Mesenchymal stem cell (in vitro differentiated cells and primary cell): ENCODE measurements at places on chromosomes 7 and 10.

DNA sequence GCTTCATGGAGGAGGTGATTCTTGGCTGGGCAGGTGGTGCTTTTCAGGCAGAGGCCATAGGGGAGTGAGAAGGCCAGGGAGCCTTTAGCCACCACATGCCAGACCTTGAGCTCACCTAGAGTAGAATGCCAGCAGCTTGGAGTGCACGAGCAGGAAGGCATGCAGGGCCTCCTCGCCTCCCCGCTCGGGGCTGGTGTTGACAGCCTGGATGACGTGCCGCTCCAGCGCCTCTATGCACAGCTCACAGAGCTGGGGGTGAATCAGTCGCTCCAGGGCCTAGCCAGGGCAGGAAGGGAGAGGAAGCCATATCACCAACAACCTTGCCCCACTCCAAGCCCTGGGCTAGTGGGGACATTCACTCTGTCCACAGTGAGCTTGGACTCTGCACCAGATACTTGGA, 15.7 kb downstream of the HPS1 start:
- no peak for DNase-seq

GRCh38 chr7:106812027-106812643, 52.9 kb upstream of the PIK3CG start:
- no peak for DNase-seq

DNA sequence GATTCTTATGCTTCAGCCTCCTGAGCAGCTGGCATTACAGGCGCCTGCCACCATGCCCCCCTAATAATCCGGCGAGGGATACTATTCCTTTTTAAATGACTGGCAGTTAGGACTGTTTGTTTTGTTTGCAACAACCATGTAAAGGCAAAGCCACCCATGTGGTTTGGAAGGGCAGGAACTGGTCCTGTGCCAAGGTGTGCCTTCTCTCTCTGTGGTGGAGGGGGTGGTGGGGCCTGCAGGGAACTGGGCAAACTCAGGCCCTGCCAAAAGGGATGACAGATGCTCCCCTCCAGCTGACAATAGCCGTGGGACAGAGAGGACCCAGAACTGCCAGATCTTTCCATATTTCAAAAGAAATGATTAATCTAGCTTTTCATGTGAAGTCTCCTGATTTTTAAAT, 23.5 kb upstream of the WAPL start:
- DNase-seq: no peak

DNA sequence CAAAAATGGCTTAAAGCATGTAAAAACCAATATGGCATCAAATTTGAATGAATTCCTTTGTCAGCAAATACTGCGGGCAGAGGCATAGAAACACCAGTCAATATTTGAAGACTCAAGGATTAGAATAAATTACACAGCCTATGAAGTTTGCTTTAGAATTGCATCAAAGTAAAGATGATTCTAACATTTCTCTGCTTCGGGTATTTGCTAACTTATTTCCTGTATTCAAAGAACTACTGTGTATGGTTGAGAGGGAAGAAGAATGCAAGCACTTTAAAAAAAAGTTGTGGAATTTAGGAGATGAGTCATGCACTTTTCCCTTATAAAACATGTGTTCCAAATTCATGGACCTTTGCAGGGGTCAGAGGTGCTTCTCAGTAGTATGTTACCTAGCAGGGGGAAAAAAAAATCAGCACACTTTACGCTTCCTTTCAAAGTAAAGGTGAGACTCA, 90.1 kb downstream of the PIP4K2A start:
- DNase-seq: peak; percentile 75

DNA sequence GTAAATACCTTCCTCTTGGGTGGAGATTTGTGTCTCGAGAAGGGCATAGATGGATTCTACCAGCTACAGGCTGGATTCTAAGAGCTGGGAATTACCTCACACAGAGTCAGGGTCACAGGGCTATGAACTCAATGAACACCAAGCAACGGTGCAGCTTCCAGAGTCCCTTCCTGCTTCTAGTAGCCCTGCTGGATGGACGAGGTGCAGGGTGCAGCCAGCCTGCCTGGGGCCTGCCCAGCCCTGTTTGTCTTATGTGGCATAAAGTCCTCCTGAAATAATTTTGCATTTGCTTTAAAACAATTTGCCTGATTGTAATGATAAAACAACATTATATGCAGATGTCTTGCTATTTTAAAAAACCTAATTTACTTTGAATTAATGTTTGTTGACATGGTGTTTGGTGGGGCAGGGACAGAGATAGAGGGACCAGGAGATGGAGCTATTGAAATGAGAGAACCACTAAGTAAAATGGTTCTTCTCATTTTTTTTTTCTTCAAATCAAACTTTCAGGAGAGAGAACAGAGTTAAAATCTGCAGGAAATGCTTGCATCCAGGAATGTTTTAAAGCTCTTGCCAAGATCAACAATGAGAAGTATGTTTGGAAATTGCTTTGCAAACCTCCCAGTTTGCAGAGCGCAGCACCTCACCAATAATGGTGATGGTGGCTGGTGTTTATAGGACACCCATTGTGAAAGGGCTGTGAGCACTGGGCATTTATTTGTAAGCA, 305.4 kb upstream of the PODXL start:
- DNase-seq: no peak
